ENCODE measurements at places on chromosomes 12 and 14.

DNA sequence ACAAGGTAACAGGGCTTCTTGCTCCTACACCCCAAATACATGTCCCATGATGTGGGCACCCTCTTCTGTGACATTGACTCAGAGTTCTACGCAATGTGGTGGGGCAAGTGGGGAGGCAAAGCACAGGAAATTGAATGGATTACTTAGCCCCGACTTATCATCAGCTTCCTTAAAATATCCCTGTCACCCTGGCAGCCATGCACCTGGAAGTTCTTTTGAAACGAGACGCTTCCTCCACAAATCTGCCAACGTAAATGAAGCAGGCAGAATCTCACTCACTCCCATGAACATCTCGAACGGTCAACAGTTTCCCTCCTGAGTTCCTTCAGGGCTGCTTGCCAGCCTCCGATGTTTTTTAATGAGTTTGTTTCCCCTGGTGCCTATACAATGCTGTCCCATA lies 33.5 kb downstream of the RNFT2 start:
- DNase-seq = no peak

DNA sequence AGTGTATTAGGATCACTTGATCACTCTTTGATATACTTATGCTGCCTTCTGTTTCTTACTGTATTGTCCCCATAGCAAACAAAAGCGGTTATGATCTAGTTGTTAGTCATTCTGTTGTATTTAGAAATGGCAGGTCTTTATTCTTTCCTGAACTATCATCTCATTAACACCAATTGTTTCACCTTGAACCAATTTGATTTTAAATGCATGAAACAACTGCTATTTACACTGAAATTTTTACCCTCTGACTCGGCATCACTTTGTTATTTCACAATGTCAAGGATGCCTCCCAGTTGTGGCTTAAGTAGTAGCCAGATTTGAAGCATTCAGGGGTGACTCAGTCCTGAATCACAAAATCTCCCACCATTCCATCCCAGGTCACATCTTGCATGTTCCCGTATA lies 303.5 kb downstream of the EGLN3 start:
- DNase-seq = no peak

DNA sequence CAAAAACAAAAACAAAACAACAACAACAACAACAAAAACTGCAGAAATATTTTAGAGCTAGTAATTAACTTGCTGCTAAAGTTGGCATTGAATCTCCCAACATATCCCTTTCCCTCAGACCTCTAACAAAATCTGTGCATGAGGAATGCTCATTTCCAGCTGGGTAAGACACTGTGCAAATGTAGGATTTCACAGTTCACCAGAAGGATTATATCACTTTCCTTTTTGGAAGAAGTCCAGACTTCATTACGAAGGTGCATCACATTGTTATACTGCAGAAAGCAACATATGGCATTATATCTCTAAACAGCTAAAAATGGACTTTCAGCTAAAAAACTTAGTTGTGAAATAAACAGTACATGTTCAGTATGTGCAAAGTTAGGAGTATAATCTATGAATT lies 341.8 kb downstream of the FSCB start:
- no peak for DNase-seq

DNA sequence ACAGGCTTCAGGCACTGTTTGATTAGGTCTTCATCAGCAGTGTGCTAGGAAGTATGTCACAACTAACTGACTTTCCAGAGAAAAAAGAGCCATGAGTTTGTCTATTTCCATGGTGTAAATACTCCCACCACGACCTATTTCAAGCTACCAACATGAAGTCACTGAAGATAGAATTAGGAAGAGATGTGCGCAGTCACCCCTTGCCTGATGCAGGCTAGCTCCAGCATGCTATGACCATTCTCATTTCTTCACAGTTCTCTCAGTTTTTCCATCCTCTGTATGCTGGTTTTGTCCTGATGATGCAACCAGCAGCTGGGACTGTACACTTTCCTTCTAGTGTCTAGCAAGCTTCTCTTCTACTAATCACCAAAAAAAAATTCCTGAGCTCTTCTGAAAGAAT lies 191.6 kb upstream of the NUDT4 start:
- no peak for DNase-seq

GRCh38 chr12:107385509-107385908 lies 292.2 kb upstream of the CRY1 start:
- DNase-seq = no peak
